ENCODE measurements at places on chromosomes 3 and 15. TPM values are rescaled to one million over a fixed set of nuclear protein-coding genes. Genes with fewer than 3 reads are reported as not detected.

GRCh38 chr3:79551997-79552396 is 215.8 kb downstream of the ROBO1 start:
- DNase-seq: no peak
- no peak overlapping the region for H3K4me3 ChIP-seq
- no peaks in the 10 kb centered on the region for H3K4me1 ChIP-seq
- no peaks in the 10 kb centered on the region for H3K27me3 ChIP-seq
- H3K36me3 ChIP-seq: no peaks in the 10 kb centered on the region
- H3K27ac ChIP-seq: no peak overlapping the region

- peak; percentile 14 for DNase-seq
- no peaks in the 10 kb centered on the region for H3K36me3 ChIP-seq
- no peaks in the 10 kb centered on the region for H3K27me3 ChIP-seq
- H3K4me1 ChIP-seq: peaks cover 20% of the 10 kb centered on the region
- peak overlapping the region; percentile 97 for H3K27ac ChIP-seq
These were observed 29.0 kb downstream of the TTBK2 start for GRCh38 chr15:42891569-42891968.

DNA sequence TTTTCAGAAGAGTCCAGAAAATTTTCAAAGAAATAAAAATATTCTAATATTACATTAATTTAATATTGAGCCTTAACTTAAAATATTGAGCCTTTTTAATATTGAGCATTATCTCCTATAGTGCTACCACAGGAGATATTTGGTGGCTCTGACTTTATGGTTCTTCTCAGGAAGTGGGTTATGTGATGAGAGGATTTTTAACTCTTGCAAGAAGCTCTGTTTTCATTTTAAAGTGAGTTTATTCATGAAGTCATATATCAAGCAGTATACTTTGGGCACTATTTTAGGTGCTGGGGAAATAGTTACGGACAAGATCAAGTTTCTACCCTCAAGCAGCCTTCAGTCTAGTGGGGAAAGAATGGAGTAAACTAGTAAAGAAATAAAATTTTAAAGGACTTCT is 13.4 kb upstream of the MBNL1 start:
- peaks cover 4% of the 10 kb centered on the region for H3K4me1 ChIP-seq
- no peak overlapping the region for H3K4me3 ChIP-seq
- H3K36me3 ChIP-seq: no peaks in the 10 kb centered on the region
- H3K27ac ChIP-seq: no peak overlapping the region

DNA sequence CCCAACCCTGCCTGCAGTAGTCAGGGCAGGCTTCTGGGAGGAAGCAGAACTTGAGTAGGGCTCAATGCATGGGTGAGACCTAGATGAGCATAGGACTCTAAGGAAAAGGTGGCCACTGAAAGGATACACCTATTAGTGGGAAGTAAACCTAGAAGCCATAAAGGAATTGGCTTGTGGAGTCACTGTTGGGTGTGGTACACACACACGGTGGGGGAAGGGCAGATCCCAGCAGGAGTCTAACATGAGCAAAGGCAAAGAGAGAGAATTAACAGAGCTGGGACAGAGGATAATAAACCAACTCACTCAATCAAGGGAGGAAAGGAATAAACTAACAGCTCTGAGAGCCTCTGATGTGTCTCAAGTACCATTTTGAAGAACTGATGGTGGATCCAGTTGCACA is 23.1 kb downstream of the DAPK2 start:
- H3K4me1 ChIP-seq: peaks cover 5% of the 10 kb centered on the region
- no peak for DNase-seq
- peaks cover 9% of the 10 kb centered on the region for H3K27me3 ChIP-seq
- H3K4me3 ChIP-seq: no peak overlapping the region
- H3K36me3 ChIP-seq: no peaks in the 10 kb centered on the region
- H3K27ac ChIP-seq: no peak overlapping the region

DNA sequence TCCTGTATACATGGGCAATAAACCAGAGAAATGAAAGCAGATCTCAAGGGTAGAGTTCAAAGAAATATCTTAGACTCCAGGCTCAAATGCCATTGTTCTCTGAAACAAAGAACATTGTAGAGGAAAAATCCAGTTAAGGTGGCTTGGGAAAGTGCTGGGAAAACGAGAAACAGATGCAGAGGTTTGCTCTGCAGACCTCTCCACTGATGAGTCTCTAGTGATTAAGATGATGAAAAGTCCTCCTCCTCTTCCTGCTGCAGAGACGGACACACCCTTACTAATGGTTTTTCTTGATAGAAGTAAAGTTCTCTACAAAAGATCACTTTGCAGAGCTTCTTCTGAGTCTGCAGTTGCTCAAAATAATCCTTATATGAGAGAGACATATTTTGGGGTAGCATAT is 264.7 kb downstream of the GABRG3 start:
- DNase-seq: no peak
- H3K36me3 ChIP-seq: no peaks in the 10 kb centered on the region
- no peaks in the 10 kb centered on the region for H3K4me1 ChIP-seq
- H3K27me3 ChIP-seq: no peaks in the 10 kb centered on the region
- H3K4me3 ChIP-seq: no peak overlapping the region

DNA sequence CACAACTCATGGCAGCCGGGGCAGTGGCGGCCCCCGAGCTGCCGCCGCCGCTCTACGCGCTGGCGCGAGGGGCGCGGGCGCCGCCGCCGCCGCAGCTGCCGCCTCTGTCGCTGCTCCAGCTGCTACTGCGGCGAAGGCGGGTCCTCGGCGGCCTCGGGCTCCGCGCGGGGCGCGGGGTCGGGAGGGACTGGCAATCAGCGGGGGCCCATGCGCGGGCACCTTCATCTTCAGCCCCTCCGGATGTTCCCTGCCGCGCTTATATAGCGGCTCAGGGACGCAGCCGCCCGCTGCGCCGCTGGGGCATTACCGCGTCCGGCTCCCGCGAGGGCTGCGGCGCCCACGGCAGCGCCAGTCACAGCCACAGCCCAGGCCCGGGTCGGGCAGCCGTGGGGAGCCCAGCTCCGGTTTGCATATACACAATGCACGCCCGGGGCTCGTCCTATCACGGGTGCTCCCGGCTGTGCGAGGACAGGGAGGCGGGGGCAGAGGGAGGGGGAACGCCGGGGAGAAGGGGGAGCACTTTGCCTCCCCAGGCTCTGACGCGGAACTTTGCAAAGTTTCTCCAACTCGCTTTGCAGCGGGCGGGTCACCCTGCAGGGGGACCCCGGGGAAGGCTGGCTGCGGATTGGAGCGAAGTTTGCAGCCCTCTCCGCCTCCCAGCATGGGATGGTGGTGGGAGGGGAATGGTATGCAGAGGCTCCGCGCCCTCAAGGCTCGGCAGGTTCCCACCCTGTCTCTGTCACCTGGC is at the start of gene VGLL3:
Gene VGLL3, minus strand, starts transcription at position 416 of the 748 bp plus-strand sequence. Its CDS starts 406 bp downstream, at position 10.
- H3K27me3 ChIP-seq: peaks cover 3% of the 10 kb centered on the region
- H3K27ac ChIP-seq: peak within 1 kb of the TSS; percentile 53
- DNase-seq: peak; percentile 44
- H3K36me3 ChIP-seq: no peaks in the 10 kb centered on the region
- peaks cover 44% of the 10 kb centered on the region for H3K4me1 ChIP-seq

DNA sequence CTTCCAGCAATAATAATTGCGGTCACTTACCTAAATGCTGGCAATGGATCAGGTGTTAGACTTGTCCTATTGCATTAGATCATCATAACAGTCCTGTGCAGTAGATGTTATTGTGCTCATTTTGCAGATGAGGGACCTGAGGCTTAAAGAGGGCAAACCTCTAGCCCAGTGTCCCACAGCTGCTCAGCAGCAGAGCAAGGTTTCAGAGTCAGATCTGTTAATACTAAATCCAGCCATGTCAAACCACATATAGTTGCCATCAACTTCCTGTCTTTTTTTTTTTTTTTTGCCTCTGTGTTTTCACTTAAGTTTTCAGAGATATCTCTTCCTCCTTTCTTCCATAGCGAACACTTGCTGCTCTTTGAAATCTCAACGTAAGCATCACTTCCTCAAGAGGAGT is 12.1 kb downstream of the FEZF2 start:
- no peak overlapping the region for H3K27ac ChIP-seq
- H3K36me3 ChIP-seq: no peaks in the 10 kb centered on the region
- peaks cover 20% of the 10 kb centered on the region for H3K27me3 ChIP-seq

DNA sequence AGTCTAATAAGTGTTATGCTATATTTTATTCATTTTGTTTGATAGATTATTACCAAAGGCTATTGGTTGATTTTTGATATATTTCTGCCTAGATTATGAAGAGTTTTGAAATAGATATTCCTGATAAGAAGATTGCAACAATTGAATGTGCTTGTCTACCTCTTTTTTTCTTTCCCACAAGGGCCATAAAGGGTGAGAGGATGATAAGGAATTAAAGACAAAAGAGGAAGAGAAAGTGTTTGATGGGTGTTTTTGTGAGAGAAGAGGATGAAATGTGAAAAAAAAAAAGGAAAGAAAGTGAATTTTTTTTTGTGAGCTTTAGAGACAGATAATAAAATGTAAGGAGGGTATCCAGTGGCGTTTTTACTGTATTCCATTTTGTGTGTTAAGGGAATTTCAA is 244.4 kb downstream of the CHST2 start:
- H3K4me3 ChIP-seq: no peak overlapping the region
- H3K27me3 ChIP-seq: no peaks in the 10 kb centered on the region
- DNase-seq: no peak
- H3K27ac ChIP-seq: no peak overlapping the region

DNA sequence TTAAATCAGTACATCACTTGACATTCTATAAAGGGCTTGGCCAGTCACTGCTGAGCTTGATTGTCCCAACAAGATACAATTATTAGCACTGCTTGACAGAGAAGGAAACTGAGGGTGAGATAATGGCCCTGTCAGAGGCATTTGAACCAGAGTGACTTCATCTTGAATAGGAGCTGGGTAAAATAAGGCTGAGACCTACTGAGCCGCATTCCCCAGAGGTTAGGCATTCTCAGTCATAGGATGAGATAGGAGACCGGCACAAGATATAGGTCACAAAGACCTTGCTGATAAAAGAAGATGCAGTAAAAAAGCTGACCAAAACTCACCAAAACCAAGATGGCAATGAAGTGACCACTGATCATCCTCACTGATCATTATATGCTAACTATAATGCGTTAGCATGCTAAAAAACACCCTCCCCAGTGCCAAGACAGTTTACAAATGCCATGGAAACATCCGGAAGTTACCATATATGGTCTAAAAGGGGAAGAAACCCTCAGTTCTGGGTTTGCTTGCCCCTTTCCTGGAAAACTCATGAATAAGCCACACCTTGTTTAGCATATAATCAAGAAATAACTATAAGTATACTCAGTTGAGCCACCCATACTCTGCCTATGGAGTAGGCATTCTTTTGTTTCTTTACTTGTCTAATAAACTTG is 239.1 kb upstream of the SETMAR start:
- no peaks in the 10 kb centered on the region for H3K36me3 ChIP-seq
- no peak overlapping the region for H3K4me3 ChIP-seq
- no peak for DNase-seq

DNA sequence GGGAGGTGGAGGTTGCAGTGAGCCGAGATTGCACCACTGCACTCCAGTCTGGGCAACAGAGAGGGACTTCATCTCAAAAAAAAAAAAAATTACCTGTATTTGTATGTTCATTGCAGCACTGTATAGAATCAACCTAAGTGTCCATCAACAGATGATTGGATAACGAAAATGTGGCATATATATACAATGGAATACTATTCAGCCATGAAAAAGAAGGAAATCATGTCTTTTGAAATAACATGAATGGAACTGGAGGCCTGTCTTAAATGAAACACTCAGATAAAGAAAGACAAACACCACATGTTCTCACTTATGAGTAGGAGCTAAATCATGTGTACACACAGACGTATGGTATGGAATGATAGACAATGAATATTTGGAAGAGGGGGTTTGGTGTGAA is 59.4 kb upstream of the MEF2A start:
- no peaks in the 10 kb centered on the region for H3K27me3 ChIP-seq

GRCh38 chr3:86921971-86922680 is 68.8 kb downstream of the VGLL3 start:
- H3K4me1 ChIP-seq: no peaks in the 10 kb centered on the region
- H3K27ac ChIP-seq: no peak overlapping the region
- no peak for DNase-seq
- H3K27me3 ChIP-seq: no peaks in the 10 kb centered on the region
- no peaks in the 10 kb centered on the region for H3K36me3 ChIP-seq

DNA sequence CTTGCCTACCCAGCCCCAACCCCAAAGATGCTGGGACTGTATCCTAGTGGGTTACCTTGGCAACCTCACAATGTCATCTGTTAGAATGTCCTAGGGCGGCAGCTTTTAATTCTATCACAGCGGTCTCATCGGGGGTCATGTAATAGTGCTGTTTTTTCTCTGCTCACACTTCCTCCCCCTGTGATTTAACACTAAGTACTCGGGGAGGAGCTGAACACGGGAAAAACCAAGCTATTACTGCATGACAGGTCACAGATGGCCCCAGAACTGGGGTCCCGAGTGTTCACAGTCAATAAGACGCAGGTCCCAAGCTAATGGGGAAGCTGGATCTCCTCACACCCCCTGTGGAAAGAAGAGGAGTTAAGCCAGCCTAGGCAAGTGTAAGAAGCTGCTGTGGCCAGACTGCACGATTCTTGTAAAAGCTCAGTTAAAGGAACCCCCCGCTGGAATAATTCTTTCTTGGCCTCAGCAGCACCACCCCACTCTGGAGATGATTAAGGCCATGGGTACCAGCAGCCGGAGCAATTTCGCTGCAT is 2.5 kb upstream of the RFTN1 start:
- no peak for DNase-seq
- peaks cover 4% of the 10 kb centered on the region for H3K27me3 ChIP-seq
- no peak overlapping the region for H3K27ac ChIP-seq
- peaks cover 24% of the 10 kb centered on the region for H3K4me1 ChIP-seq

GRCh38 chr3:143083781-143084180 is 35.8 kb upstream of the CHST2 start:
- no peaks in the 10 kb centered on the region for H3K27me3 ChIP-seq
- H3K36me3 ChIP-seq: no peaks in the 10 kb centered on the region
- H3K4me1 ChIP-seq: peaks cover 3% of the 10 kb centered on the region
- DNase-seq: no peak

DNA sequence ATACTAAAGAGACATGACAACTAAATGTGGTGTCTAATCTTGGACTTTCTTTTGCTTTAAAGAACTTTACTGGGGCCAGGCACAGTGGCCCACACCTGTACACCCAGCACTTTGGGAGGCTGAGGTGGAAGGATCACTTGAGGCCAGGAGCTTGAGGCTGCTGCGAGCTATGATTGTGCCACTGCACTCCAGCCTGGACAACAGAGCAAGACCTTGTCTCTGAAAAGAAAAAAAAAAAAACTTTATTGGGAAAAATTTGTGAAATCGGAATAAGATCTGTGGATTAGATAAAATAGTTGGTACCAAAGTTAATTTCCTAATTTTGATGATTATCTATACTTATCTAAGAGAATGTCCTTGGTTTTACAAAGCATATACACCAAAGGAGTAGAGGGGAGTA is 34.4 kb upstream of the USP3 start:
- DNase-seq: no peak
- no peaks in the 10 kb centered on the region for H3K36me3 ChIP-seq
- no peak overlapping the region for H3K4me3 ChIP-seq
- H3K4me1 ChIP-seq: no peaks in the 10 kb centered on the region
- no peaks in the 10 kb centered on the region for H3K27me3 ChIP-seq

Gene CPA3
- total RNA-seq: 1.7 TPM

Gene CRYGS
- 3.8 TPM for total RNA-seq

Gene VGLL3
- 4.2 TPM for total RNA-seq

Gene SERINC4
- not detected for total RNA-seq

Gene WDR49
- total RNA-seq: not detected

Gene ZNF774
- 2.6 TPM for total RNA-seq

Gene RNU6-1
- not detected for total RNA-seq

All from endothelial cell of umbilical vein (primary cell).